ENCODE measurements at places on chromosomes 4 and X.

DNA sequence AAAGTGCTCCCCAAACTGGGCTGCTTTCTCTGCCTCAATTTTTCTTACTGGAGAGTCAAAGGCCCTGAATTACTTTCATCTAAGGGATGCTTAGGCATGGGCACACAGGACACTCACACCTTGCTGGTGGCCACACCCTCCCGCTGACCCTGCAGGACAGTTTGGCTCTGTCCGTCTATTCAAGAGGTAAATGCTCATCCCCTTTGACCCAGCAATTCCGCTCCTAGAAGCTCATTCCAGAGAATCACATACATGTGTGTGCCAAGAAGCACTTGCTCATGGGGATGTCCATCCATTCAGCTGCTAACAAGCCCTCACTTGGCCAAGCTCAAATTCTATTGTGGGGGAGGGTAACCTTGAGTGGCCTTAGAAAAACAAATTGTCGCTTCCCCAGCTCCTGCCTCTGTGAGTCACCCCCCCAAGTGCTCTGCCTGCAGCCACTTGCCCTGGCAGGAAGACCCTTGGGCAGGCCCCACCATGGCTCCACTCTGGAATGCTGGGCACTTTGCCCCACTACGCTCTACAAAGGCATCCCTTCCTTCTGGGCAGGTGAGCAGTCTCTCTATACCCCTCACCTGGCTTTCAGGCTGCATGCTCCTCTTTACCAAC is 54.5 kb downstream of the HTRA3 start:
- DNase-seq = no peak

DNA sequence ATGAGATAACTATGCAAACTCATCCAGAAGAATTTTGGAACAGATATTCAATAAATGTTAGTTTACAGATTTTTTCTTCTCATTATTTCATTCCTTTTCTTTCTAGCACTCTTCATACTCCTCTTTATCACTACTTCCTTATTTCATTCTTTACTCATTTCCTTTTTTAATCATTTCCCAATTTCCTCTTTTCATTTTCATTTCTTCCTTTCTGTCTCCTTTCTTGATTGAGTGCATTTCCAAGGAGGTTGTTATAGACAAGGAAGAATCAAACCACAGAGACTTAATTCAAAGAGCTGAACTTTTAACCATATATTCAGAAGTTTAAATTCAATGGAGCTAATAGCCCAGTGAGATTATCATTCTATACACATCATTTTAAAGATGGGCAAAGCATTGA is 600.7 kb downstream of the ARAP2 start:
- DNase-seq = no peak

DNA sequence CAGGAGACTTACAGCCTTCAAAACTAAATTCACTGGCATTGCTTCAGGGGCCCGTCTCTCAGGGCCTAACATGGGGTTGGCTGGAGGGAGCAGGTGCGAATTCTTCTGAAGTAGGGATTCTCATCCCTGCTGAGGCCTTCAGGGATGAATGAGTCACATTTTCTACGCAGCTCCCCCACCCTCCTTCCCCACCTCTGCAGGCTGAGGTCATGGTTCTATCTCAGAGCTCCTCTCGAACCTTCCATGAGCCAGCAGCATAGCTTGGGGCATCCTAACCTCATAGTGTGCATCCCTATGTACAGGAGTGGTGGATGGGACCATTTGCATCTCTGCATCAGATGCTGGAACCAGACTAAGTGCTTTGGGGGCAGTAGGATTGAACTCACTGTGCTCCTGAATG is 309.2 kb downstream of the EVC2 start:
- no peak for DNase-seq

GRCh38 chrX:2488621-2489285 is 12.0 kb downstream of the DHRSX start:
- no peak for DNase-seq

- no peak for DNase-seq
These were observed 48.2 kb upstream of the CDKN2AIP start for GRCh38 chr4:183396227-183396637.

DNA sequence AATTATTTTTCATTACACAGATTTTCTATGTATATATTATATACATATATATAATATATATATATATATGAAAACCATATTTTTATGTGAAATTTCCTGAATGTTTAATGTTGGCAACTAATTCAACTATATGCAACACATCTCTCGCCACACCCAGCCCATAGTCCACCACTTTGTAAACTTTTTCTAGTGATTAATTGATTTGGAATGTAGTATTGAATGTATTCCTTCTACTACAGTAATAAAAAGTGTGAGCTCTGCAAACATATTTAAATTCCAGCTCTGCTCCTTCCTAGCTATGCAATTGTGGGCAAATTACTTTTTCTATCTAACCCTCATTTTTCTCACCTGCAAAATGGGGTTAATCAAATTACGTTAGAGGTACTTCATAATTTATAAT is 187.8 kb downstream of the TEX11 start:
- DNase-seq = no peak

DNA sequence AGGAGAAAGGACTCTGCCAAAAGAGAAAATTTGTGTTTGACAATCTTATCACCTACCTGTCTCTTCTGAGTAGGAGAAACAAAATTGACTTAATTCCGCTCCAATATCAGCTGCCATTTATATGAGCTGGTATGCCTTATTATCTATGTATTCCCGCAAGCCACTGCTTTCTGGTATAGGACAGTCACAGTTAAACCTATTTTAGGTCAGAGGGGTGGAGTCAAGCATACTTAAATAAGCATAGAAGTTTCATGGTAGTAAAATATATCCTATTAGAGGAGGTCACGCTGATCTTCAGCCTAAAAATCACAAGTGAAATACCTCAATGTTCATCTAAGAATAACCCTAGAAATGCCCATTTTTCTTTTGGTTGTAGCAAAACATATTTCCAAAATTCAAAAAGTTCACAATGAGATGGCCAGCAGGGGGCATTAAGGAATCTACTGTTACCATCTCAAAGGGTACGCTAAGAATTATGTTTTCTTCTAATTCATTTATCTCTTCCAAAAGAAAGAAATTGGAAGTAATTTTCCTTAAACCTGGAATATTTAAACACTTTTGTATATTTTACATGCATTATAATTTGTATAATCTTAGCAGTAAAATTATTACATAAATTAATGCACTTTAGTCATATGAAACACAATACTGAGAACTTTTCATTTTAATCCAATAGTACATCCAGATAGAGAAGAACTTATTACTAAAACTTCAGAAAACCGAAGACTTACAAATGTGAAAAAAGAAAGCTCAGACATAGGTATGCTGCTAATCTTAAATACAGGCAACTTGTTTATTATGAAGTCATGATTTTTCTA is 10.5 kb downstream of the PPAT start:
- DNase-seq = no peak

All from activated CD8-positive, alpha-beta memory T cell treated with anti-CD3 and anti-CD28 coated beads for 48 hours (primary cell).